Stimulated activated CD4-positive, alpha-beta T cell treated with anti-CD3 and anti-CD28 coated beads, Interleukin-2, amount 100 ng/mL, for 48 hours (primary cell): ENCODE measurements at places on chromosomes 1 and 21.

DNA sequence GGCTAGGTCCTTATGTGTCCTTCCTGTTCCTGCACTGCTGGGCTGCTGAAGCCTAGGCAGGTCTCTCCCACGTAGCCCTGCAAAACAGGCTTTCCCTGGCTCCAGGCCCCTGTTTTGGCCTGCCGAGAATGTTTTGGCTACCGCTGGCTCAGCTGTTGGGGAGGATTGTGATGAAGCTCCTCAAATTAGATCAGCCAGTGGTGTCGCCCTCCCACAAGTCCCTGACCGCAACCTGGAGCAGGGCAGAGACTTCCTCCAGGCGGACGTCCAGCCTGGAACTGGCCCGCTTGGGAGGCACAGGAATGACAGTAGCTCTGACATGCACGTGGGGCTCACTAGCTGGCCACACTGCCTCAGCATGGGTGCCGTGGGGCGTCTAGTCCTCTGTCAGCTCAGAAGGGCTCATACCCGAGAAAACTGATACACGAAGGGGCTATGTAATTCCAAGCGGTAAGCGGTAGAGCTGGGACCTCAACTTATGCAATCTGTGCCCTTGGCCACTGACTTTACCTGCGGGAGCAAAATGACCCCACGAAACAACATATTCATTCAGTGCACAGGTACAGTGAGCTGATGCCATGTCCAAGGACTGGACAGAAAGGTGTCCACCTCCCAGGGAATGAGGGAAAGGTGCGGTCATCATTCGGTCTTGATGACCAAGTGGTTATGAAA lies 26.6 kb downstream of the DHRS3 start:
- no peak for DNase-seq

GRCh38 chr1:54172614-54173599 lies 20.1 kb upstream of the CDCP2 start:
- DNase-seq = no peak

GRCh38 chr21:34979383-34979782 lies 69.7 kb downstream of the RUNX1 start:
- no peak for DNase-seq

- DNase-seq = no peak
Observed at GRCh38 chr21:24294171-24294570, 1313.1 kb downstream of the MRPL39 start.

DNA sequence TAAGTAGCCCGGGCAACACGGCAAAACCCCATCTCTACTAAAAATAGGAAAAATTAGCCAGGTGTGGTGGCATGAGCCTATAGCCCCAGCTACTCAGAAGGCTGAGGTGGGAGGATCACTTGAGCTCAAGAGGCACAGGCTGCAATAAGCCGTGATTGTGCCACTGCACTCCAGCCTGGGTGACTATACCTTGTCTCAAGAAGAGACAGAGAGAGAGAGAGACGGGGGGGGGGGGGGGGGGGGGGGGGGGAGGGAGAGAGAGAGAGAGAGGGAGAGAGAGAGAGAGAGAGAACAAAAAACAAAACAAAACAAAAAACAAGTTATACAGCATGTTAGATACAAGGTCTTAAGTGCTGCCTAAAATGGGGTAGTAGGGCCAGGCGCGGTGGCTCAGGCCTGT lies 77.8 kb upstream of the ZNF281 start:
- DNase-seq = no peak

GRCh38 chr1:75136921-75137641 lies 2.9 kb downstream of the LHX8 start:
- DNase-seq = no peak

DNA sequence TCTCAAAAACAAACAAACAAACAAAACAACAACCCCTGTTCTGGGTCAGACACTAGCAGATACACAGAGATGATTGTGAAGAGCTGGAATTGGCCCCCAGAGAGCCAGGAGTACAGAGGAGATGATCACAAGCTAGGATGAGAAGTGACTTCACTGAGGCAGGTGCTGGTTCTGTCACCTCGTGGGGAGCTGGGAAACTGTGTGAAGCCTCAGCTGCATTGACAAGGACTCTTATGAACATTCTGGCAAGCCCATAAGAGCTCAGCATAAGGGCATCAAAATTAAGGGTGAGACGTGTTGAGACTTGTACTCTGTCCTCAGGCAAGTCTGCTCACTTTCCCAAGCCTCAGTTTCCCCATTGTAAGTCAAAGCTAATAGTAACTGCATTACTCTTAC lies 14.7 kb upstream of the PTP4A2 start:
- DNase-seq = no peak

- no peak for DNase-seq
Observed at GRCh38 chr1:157178490-157178889, 40.3 kb upstream of the ETV3 start.

DNA sequence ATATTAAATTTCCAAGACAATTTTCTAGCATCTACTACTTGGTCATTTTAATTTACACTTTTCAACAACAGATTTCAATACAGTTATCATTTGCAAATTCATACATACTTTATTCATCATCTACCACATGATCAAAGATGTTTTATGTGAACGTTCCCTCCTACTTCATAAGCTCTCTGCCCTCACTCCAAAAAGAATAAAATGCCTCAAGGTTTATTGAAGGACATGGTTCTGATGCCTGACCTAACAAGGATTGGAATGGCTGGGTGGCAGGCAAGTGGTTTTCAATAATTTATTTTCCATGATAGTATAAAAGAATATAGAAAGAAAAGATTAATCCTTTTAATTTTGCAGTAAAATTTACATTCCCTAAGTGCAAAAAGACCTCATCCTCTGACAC lies 5.4 kb downstream of the CDKN2C start:
- DNase-seq = no peak

GRCh38 chr1:245469734-245470133 lies 314.9 kb downstream of the KIF26B start:
- no peak for DNase-seq

GRCh38 chr1:183958958-183959357 lies 78.6 kb downstream of the COLGALT2 start:
- no peak for DNase-seq

GRCh38 chr1:45647248-45648021 lies 23.6 kb upstream of the CCDC17 start:
- DNase-seq = no peak

- DNase-seq = no peak
Observed at GRCh38 chr1:207028884-207029650, 3.5 kb downstream of the C1orf116 start.

DNA sequence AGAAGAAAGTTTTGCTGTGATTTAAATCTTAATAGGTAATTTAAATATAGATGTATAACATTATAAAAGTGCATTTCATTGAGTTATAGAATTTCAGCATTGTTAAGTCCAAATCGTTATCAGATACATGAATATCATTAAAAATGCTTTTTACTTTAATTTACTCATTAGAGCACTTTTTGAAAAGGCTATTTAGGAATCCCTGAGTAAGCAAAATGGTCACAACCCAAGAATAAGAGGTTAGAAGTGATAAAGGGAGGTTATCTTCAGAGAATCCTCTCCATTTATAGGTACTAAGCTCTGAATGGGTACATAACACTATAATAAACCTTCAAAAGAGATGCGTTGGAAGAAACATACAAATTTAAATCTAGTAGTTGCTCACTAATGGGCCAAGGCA lies 130.7 kb downstream of the SLC30A10 start:
- DNase-seq = no peak

- DNase-seq = no peak
Observed at GRCh38 chr21:25573409-25574206, 33.7 kb downstream of the MRPL39 start.

DNA sequence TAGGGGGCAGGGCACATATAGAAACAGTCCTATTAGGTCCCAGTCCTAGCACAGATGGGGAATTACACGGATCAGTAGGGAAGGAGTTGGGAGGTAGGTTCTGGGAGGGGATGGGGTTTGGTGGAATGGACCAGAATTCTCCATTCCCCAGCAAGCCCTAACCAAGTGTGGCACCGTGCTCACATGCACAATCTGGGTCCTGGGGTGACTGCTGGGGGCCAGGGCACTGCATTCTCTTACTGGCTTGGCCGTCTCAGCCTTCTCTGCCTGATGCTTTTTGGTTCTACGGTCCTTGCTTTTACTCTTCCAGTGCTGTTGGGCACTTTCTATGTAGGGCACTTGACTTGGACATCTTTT lies 53.9 kb downstream of the NENF start:
- DNase-seq = no peak

GRCh38 chr1:154891452-154891851 lies 21.4 kb upstream of the KCNN3 start:
- no peak for DNase-seq

- no peak for DNase-seq
Observed at GRCh38 chr1:183002797-183003196, 20.4 kb upstream of the LAMC1 start.

- DNase-seq = no peak
Observed at GRCh38 chr1:88544195-88544594, 139.9 kb upstream of the PKN2 start.

DNA sequence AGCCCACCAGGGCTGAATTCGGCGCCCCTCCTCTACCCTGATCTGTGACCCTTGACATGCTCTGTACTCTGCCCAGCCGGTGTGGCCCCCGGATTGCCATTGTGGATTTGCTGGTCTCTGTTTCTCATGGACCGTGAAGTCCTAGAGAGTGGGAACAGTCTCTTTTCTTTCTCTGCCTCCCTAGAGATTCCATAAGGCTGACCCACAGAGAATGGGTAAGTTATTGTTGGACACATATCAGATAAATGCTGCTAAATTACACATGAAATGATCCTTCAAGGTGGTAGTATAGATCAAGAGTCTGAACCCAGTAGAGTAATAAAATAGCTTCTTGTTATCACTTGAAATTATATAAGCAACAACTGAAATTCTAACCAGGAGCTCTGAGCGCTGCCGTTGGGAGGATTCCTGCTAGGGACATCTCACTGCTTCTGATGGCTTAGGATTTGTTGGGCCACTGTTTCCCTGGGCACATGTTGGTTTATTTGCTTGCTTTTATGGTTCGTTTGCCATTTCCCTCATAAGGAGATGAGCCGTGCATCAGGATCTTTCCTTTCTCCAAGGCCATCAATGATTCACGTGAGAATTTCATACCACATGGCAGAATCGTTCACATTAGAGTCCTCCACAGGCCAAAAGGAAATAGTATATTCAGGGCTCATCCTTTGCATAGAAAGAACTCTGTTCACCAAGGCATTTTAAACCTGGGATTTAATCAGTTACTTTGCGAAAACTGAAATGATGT lies 111.9 kb downstream of the ZBTB18 start:
- DNase-seq = no peak

DNA sequence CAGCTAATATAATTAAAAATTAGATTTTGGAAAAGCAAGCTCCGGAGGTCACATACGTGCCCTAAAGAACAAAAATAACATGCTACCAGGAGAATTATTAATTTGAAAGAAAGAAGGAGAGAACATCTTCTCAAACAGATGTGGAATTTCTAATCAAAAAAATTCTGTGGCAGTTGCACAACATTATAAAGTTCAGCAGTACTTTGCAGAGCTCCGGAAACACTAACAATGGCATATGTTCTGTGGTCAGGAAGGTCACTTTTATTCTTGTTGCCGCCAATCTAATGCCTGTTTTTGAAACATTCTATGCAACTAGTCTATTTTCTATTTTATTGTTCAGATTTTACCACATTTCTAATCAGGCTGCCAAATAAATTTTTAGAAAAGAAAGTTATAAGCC lies 186.8 kb downstream of the SMYD3 start:
- no peak for DNase-seq

- no peak for DNase-seq
Observed at GRCh38 chr1:118486199-118486598, 301.2 kb upstream of the SPAG17 start.

GRCh38 chr1:147218606-147219005 lies 6.5 kb downstream of the FMO5 start:
- no peak for DNase-seq

DNA sequence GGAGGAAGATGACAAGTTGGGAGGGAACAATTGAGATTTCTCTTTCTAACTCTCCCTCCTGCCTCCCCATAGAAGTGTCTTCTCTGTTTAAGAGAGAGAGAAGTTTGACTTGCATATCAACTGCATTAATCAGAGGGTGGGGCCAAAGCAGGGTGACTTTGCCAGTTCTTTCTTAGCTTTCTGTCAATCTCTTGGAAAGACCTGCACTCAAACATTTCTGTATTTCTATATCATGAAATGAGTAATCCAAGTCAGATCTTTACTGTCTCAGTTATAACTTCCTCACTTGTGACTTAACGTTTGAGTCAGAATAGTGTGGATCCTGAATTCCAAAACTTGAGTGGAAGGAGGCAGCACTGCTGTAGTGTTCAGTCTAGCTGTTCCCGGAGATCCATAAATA lies 180.8 kb upstream of the KCNK2 start:
- DNase-seq = no peak

GRCh38 chr1:91572044-91572443 lies 71.4 kb downstream of the CDC7 start:
- DNase-seq = no peak

DNA sequence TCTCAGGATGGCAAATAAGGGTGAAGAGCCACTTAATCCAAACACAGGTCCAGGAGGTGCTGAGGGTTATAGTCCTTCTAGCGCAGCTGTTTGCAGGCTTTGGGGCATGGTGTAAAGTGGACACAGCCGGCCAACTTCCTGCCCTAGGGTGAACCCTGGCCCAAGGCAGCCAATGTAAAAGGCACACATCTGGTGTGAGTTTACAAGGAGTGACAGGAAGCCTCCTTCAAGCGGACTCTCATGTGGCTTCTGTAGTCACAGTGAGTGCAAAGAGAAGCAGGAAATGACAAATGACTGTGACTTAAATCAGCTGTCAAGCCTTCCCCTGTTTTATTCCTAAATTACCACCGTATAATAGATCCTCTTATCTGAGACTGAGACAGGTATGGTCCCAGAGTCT lies 213.0 kb downstream of the CRB1 start:
- DNase-seq = peak; percentile 0

DNA sequence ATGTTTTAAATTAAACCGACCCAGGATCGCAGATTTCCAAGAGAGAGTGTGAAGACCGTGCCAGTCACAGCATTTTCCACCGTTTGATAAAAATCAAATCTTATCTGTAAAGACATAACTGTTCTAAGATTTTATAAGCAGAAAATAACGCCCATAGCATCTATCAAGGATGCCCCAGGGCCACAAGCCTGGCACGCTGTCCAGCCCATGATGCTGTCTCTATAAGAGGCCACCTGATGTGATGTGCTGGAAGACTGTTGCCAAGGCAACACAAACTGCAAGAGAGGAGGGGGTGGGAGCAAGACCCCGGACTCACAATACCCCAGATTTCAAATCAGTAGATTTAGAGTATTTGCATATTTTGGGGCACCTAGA lies 116.5 kb downstream of the DSCAM start:
- DNase-seq = no peak

GRCh38 chr1:218459450-218459849 lies 114.3 kb downstream of the TGFB2 start:
- no peak for DNase-seq

DNA sequence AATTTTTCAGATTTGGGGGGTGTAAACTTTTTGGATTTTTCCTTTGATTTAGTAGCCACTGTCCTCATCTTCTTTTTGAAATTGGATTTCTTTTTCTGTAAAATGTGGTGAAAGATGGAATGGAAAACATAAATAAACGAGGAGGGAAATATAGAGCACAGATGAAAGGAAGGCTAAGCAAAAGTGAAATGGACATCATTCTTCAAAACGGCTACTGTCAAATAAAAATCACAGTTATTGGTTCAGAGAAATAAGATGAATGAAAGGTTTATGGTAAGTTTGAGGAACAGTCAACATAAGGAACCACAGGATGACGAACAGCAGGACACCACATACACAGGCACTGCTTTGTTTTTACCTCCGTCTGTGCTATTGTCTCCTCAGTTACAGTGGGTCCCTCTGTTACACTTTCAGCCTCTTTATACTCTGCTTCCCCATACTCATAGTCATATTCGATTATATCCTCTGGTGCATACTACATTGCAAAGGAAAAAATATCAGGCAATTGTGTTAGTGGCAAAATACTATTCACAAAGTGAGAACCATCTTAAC lies 82.4 kb downstream of the COL11A1 start:
- no peak for DNase-seq
